ENCODE measurements at places on chromosomes 3 and 15.
A peak's percentile ranks its signal among the peaks of the same experiment; 100 is the strongest.

DNA sequence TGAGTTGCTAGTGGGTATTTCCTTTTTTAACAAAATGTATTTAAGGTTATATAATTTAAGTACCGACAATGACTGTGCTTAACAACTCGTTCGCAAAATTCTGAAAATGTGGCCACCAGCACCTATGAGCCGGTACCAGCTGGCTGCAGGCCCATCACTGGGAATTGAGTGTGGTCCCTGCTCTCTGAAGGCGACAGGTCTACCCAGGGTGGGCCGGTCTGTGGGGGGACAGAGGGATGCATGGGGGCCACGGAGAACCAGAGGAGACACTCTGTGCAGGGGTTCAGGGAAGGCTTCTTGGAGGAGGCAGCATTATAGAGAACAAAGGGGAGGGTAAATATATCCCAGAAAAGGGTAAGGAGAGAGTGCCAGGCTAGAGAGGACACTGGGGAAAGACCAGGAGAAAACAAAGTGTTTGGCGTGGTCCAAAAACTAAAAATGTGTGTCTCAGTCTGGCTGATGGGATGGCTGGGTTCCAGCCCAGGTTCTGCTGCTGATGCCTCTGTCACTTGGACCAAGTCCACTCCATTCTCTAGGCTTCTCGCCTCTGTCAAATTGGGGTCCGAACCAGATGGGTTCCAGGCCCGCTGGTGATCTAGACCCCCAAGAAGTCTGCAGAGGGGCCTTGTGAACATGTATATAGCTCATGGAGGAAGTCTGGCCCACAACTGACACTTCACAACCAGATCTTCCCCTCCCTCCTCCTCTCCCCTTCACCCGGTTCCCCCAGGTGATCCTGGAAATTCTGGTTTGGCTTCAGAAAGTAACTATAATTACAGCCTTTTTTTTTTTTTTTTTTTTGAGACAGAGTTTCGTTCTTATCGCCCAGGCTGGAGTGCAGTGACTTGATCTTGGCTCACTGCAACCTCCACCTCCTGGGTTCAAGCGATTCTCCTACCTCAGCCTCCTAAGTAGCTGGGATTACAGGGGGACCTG lies 10.7 kb upstream of the CYP11A1 start:
- no peak for DNase-seq

- DNase-seq: no peak
These were observed 132.3 kb downstream of the VPS8 start for GRCh38 chr3:184944241-184944640.

DNA sequence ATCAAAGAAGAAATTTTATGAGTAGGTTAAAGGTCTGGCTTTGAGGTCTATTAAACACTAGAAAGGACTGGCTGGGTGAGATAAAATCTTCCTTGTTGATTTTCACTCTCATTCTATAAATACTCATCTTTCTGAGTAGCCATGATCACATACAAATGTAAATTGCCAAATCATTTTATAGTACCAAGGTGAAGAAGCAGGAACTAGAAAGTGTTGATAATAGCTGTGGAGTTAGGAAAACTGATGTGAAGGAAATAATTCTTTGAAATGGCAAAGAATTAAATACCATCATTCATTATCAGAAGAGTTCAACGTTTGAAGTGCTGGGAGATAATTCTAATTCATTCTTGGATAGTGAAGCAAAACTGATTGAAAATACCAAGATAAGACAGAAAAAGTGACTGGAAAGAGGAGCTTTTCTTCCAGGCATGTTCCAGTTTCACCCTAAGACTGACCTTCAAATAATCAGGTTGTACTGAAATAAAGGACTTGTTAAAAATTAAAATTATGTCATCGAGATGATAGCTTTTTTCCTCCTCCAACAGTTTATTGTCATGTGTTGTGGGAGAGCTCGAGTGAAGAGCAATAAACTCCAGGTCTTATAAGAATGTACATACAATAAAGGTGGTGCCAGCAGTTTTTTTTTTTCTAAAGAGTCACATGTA lies 17.4 kb downstream of the THBS1 start:
- peak; percentile 94 for DNase-seq

GRCh38 chr15:76303909-76304308 lies 7.4 kb downstream of the ETFA start:
- DNase-seq: no peak

GRCh38 chr3:52004163-52004787 lies 8.6 kb upstream of the RPL29 start:
- no peak for DNase-seq

DNA sequence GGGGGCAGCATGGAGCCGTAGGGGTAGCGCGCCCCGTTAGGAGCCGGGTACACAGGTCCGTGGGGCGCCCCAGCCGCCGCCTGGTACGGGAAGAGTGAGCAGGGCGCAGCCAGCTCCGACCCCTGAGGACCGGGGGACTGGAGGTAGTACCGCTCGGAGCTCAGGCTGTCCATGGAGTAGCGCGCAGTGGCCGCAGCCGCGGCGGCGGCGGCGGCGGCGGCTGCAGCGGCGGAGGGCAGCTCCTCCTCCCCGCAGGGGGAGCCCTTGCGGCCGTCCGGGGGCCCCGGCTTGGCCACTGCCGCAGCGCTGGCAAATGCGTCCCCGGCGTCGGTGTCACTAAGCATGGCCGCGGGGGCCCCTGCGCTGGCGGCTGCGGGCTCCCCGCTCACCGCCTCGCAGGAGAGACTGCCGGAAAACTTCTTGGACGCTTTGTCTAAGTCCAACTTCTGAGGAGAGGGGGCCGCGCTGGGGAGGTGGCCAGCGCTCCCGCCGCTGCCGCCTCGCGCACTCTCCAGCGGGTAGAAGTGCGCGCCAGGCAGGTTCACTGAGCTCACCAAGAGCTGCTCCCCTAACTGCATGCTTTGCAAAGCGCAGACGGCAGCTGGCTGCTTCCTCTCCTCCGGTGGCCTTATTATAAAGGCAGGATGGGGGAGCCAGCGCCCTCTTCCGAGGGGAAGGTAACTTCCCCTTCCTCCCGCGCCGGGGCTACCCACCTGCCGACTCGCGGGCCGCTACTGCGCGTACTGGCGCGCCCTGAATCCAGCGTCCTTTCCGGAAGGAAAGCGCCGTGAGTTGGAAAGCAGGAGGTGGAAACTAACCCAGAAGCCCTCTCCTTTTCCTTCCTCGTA lies at the start of gene EOMES:
TSS of gene EOMES (minus strand) at position 607 of the 848 bp plus-strand sequence. CDS start at position 578, 29 bp downstream.
- DNase-seq: no peak

GRCh38 chr3:34157491-34157890 lies 359.1 kb downstream of the PDCD6IP start:
- no peak for DNase-seq

- no peak for DNase-seq
These were observed 105.1 kb upstream of the BCL6 start for GRCh38 chr3:187850258-187850921.

- DNase-seq: no peak
These were observed 26.9 kb upstream of the THRB start for GRCh38 chr3:24521420-24522145.

DNA sequence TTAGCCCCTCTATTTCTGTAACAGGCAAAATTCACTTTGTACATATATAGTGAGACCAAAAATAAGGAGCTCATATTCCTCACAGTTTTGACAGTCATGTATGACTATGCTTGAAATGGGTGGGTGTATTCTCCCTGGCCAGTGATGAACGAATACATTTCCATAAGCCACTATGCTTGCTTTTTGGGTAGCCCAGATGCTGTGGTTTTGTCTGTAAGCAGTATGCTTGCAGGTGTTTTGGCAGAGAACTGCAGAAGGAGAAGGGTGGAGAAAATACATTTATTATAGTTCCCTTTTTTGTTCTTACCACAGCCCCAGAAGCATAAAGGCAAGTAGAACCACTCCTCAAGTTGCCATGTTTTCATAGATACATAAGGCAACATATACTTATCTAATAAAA lies 131.2 kb downstream of the RBMS3 start:
- DNase-seq: no peak

GRCh38 chr15:78263351-78263781 lies 996 bp upstream of the DNAJA4 start:
- DNase-seq: no peak

DNA sequence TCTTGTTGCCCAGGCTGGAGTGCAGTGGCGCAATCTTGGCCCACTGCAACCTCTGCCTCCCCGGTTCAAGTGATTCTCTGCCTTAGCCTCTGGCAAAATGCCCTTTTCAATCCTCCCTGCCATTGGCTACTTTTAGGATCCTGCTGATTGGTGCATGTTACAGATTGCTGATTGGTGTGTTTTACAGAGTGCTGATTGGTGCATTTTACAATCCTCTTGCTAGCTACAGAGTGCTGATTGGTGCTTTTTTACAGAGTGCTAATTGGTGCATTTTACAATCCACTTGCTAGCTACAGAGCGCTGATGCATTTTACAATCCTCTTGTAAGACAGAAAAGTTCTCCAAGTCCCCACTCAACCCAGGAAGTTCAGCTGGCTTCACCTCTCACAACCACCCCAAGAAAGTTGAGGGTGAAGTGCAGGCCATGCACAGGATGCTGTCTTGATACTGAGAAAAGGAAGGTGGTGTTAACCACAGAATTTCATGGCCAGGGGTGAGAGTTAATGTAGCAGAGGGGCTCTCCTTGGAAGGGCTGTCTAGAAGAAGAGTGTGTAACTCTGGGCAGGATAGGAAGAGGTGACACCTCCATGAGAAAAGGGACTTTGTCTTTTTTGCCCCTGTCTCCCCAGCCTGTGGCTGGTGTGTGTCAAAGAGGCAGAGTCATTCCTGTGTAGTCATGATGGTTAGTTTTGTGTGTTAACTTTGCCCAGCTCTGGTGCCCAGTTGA lies 145.9 kb downstream of the APBA2 start:
- DNase-seq: no peak

DNA sequence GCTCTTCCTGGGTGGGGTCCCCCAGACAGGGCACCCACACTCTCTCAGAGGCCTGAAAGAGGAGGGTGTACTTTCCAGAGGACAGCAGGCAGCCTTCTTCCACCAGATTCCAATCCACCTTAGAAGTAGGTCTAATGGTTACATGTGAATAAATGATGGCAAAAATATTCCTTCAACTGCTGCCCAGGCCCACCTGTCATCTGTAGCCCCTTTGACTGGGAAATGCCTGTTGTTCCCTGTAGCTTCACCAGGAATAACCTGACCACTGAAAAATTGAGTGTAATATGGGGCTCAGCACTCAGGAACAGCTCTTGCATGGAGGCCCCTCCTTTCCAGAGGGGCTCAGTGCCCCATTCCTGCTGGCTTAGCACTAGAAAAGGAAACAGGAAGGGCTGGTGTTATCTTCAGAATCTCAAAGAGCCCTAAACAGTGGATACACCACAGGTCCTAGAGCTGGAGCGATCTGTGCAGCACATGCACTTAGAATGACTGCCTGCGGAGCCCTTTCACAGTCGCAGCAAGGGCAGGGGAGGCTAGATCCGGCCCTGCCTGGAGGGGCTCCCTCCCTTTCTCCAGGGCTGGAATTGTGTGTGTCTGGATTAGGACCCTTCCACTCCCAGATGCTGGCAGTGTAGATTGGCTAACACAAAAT lies 32.1 kb downstream of the SLC22A14 start:
- DNase-seq: no peak

- DNase-seq: no peak
These were observed 154.7 kb upstream of the GOLIM4 start for GRCh38 chr3:168250415-168250861.

DNA sequence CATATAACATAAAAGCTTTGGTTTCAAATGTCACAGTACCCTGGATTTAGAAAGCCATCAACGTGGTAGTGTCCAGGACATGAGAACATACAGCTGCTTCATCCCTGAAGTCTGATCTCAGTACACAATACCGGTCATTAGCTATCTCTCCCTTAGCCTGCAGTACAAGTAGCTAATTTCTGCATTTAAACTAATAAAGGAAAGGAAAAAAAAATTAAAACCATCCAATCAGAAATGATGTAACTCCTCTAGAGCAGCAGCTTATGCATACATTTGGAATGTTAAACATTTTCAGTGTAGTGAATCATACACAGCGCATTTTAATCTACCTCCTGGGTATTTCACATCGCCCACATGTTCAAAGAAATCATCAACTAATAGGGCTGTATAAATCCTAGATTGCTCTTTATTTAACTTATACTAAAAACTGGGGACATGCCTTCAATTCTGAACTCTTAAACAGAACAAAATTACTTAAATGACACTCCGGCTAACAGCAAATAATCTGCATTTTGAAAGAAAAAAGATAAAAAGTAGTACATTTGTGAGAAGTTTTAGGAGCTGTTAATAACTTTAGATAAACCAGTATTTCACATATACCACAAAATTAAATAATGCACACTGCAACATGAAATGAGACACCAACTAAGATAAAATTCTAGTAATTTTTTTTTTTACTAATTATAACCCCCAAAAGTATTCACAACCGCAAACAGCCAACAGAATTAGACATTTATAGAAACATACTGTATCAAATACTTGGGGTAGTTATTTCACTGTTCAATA lies 3.7 kb downstream of the IGF2BP2 start:
- DNase-seq: peak; percentile 67

- no peak for DNase-seq
These were observed 24.1 kb upstream of the CPNE9 start for GRCh38 chr3:9679476-9680080.

DNA sequence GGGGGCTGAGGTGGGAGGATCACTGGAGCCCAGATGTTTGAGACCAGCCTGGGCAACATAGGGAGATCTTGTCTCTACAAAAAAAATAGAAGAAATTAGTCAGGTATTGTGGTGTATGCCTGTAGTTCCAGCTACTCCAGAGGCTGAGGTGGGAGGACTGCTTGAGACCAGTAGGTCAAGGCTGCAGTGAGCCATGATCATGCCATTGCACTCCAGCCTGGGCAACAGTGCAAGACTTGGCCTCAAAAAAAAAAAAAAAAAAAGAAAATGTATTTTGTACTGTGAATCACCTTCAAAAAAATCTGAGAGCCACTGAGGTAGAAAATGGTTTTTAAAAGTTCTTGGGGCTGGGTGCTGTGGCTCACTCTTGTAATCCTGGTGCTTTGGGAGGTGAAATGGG lies 4.6 kb downstream of the SNX4 start:
- DNase-seq: no peak

GRCh38 chr15:61049934-61050333 lies 179.2 kb downstream of the RORA start:
- peak; percentile 48 for DNase-seq

DNA sequence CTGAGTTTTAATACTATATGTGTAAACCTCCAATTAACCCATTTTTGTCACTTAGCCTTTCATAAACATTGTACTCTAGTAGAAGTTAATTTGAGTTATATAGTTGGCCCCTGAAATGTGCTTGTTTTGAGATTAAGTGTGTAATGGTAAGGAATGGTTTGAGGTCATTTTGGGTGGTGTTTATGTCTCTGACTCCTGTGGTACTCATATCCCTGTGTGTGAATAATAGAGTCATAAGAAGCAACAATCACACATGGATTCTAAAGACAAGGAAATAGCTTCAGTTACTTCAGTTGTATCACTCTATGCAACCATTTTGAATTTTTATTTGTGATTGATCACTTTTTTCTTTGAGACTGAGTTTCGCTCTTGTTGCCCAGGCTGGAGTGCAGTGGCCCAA lies 408.5 kb downstream of the MFSD1 start:
- DNase-seq: no peak

GRCh38 chr15:75062706-75063105 lies 39.3 kb downstream of the PPCDC start:
- DNase-seq: no peak

DNA sequence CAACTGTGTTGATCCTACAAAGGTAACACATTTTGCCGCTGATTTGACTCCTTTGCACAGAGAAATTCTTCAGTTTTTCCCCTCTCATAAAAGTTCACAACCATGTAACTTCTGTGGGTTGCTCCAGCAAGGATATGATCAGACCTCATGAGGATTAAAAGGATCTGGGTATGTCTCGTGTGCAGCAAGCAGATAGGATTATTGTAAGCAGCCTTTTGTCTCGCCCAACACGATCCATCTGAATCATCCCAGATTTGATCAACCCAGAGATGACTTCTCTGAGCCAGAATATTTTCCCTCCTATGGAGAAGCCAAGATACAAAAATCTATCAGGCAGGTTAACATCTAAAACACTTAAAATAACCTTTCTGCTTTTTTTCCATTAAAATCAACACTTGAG lies 12.8 kb upstream of the BNIP2 start:
- DNase-seq: no peak

Data from AG09309 (cell line).